ENCODE measurements at places on chromosomes 1 and 21.

DNA sequence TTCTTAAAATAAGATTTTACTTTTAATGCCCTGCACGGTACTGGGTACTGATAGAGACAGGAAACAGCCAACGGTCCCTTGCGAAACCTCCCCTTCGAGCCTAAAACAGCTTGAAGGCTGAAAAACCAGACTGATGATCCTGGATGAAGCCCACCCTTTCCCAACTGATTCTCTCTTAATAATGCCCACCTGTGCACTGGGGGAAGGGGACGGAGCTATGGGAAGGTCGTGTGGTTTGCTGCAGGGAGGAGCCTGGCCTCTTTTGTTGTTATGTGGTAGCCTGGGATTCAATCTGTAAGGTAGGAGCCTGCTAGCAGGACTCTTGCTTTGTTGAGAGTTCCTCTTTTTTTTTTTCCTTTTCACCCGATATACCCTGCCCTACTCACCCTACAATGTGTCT lies 25.6 kb downstream of the SAMSN1 start:
- no peak for DNase-seq

GRCh38 chr1:218459878-218460711 lies 115.0 kb downstream of the TGFB2 start:
- no peak for DNase-seq

DNA sequence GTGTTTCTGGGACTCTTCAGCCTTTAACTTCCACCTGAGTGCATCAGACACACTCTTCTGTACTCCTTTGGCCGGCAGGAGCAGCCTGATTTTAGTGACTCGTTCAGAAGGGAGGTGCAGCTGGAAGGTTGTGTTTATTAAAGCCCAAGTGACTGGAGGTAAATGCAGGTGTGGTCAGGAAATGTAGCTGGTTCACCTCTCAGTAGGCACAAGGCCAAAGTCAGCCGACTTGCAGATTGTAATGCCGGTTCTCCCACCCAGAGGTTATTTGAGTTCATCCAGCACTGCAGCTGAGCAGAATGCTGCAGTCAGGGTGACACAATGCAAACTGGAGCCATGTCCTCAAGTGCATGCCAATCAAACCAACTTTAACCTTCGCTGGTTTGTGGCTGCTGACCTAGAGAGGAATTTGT lies 91.5 kb downstream of the SPATA46 start:
- DNase-seq, result no peak

- no peak for DNase-seq
These were observed 226.6 kb upstream of the ZRANB2 start for GRCh38 chr1:71307451-71307850.

DNA sequence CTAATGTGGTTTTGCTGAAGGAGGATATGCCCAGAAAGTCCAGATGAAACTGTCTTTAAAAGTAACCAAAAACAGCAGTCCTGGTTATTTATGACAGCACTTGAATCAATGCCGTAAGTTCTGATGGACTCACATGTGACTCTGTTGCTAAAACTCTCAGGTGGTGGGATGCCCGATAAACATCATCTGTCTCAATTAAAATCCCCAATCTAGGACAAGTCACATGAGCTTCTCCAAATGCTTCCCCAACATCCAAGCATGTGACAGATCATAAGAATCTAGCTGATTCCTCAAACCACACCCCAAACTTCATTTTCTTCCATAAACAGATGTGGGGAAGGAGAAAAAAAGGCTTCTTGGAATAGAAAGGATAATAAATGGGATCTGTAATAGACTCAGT lies 786 bp upstream of the CTSK start:
- DNase-seq, result no peak

DNA sequence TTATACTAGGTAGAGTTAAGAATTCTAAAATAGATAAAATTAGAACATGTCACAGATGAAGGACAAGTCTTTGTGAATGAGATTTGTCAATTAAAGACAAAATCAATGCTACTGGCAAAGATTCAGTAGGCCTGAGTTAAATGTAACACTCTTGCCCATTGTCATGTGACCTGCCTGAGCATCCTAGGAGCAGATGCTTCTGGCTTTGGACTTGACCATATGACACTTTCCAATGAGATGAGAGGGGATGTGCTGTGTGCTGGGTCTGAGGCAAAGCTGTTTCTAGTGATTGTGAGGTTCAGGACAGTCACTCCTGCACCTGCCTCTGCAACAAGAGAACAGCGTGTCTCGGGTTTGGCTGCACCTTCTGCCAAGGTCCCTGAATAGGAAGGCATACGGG lies 144.9 kb downstream of the HIVEP3 start:
- DNase-seq, result no peak

DNA sequence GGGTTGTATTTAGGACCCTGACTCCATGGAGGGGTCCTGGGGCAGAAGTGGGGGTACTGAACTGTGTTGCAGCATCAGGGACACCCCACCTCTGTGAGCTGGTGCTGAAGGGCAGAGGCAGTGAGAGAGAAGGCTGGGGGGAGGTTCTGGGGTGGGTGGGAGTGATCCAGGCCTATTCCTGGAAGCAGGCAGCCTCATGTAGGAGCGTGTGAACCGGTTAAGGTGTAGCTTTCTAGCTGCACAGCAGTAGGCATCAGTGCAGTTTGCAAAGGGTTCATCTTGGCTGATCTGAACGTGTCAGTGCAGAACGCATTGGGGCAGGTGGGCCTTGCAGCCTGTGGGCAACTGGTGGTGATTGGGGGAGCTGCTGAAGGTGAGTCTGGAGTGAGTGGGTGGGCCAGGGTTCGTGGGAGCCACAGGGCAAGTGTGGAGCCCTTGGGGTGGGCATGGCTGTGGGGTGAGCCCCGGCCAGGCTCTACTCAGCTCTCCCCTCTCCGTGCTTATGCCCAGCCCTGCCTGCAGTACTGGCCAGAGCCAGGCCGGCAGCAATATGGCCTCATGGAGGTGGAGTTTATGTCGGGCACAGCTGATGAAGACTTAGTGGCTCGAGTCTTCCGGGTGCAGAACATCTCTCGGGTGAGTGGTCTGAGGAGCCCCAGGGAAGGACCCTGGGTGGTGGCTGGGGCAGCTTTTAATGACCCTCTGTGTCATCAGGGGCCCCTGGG lies 86.7 kb downstream of the PTPRU start:
- DNase-seq, result no peak

DNA sequence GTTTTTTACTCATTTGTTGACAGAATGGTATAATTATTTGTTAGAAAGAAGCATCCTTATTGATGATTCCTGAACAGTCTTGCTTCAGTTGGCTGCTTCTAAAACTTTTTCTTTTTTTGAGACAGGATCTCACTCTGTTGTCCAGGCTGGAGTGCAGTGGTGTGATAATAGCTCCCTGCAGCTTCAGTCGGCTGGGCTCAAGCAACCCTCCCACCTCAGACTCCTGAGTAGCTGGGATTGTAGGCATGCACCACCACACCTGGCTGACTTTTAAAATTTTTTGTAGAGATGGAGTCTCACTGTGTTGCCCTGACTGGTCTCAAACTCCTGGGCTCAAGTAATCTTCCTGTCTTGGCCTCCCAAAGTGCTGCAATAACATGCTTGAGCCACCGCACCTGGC lies 38.8 kb downstream of the MACF1 start:
- no peak for DNase-seq

DNA sequence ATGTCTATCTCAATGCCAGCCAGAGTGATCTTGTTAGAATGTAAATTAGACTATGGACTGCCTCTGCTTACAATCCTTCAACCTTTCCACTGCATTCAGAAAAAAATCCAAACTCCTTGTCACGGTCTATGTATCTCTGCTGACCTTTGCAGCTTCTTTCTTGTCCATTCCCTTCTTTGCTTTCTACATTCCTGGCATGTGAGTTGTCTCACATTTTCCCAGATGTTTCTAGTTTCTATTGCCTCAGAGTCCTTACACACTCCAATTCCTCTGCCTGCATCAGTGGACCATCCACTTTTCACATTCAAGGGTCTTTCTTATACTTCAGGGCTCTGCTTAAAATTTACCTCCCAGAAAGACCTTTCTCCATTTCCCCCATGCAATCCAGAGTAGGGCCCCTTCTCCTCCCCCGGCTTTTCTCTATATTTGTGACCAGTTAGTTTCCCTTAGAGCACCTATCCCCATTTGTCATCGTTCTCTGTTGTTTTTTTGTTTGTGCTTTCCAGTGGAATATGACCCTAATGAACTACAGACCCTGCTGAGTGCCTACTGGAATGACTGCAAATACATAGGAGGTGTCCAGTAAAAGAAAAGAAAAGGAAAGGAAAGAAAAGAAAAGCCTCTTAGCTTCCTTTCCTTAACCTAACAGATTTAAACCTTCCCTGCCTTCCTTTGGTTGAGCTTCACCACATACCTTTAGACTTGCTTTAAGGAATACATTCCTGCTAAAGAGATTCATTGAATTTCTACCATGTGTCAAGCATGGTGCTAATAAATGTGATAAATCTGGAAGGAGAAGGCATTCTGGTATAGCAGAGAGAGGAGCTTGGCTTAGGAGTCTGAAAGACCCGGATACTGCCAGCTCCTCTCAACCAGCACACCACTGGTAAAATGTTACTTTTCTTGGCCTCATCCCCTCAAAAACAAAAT lies 102.0 kb downstream of the DIRAS3 start:
- DNase-seq, result no peak

DNA sequence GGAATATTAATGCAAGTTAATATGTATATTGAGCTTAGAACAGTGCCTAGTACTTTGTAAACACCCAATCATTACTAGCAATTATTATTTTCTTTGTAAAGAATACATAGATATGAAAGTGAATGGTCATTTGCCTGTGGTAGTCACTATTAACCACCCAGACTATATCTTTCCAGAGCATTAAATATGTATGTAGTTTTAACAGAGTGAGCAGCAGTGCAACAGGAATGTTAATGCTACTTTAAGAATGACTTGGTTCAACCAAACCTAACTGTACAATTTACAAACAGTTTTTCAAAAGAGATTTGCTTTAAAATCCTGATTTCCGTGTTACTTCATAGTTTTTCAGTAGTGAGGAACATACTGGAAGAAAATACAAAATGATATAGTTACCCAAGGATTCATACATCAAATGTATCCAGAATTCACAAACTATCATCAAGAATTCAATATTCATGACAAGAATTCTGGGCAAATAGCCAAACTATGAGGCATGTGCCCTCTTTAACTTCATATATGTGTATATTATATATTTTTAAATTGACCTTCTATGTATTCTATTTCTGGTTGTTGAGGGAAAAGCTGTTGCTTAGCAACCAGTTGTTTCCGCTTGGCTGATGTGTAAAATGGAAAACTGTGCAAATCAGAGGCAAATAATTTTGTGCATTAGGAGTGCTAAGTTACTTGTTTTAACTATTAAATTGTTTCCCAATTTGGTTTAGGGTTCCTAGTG lies 34.9 kb upstream of the IVNS1ABP start:
- no peak for DNase-seq

DNA sequence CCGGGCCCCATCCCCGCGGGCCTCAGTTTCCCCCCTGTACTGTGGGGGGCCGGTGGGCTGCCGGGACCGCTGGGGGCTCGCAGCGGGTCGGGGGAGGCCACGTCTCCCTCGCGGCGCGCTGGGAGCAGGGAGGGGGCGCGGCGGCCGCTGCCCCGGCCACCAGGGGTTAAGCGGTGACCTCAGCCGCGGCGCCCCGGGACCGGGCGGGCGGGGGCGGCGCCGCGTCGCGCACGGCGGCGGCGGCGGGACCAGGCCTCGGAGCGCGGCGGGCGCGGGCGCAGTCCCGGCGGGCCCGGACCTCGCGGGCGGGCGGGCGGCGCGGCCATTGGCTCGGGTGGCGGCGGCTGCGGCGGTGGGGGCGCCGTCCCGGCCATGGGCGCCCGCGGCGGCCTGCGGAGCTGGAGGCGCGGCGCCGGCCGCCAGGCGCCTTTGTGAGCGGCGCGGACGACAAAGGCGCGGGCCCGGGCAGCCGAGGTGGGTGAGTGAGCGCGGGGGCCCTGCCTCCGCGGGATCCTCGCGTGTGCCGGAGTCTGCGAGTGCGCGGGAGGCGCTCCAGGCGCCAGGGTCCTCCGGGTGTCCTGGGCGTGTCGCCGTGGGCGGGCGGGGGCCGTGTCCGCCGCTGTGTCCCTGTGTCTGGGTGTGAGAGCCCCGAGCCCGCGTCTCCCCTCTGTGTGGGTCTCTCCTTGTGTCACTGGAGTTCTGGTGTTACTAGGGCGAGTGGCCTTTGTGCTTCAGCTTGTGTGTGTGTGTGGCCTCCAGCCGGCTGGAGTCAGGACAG lies at the start of gene ARHGEF10L:
ARHGEF10L (plus strand) TSS at position 222 of the 778 bp plus-strand sequence. CDS start 40,898 bp downstream, outside the sequence.
- no peak for DNase-seq

GRCh38 chr21:37665230-37666024 lies 250.8 kb downstream of the KCNJ6 start:
- no peak for DNase-seq

DNA sequence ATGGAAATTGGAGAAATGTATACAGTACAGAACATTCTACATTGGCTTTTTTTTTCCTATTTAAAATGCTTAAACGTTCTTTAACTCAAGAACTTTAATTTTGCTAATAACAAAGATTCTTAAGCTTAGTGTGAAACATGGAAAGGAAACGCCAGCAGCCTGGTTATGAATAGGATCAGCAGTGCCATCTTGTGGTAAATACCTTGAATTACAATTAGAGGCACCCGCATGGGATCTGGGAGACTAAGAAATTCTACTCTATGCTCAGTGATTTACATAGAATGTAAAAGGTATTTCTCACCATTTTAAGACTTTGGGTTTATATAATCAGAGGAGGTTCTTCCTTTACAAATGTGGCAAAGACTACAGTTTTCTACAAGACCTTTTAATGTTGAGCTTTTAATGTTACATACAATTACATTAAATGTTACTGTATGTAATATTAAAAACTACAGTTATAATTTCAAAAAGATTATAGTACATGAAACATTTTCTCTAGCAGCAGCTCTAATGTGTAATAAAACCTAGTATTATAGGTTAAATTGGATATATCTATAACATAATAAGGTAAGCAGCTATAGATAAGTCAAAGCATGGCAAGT lies 32.1 kb upstream of the APOBEC4 start:
- no peak for DNase-seq

- no peak for DNase-seq
These were observed 113.0 kb upstream of the RGS1 start for GRCh38 chr1:192462616-192463015.

- DNase-seq, result no peak
These were observed 640.7 kb upstream of the PTBP2 start for GRCh38 chr1:96080925-96081324.

- no peak for DNase-seq
These were observed at the start of gene F13B for GRCh38 chr1:197066719-197067456. Gene F13B (minus strand): TSS chr1:197067260. CDS start chr1:197067223, 37 bp downstream.

GRCh38 chr1:205199090-205199930 lies 12.2 kb downstream of the DSTYK start:
- DNase-seq, result no peak

DNA sequence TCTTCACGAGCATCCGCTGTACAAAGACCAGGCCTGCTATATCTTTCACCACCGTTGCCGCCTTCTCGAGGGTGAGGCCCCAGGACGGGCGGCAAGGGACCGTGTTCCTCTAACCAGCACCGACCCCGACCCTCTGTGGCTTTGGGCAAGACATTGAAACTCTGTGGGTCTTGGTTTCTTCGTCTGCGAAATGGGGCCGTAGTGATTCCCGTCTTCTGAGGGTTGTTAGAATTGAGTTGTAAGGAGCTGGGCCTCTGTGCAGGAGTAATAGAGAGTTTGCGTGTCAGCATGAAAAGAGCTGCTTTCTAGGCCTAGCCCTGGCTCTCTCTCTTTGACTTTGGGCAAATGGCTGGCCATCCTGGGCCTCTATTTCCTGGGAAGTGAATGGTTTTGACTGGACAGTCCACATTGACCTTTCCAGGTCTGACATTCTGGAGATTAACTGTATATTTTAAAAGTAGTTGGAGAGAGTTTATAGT lies 591 bp downstream of the MRPL37 start:
- no peak for DNase-seq

All from stimulated activated CD8-positive, alpha-beta memory T cell treated with anti-CD3 and anti-CD28 coated beads, Interleukin-4, amount 100 ng/mL, for 1 hour (primary cell).